M059J (cell line): ENCODE measurements at places on chromosomes 6 and 20.

GRCh38 chr6:15400572-15401004, 154.7 kb downstream of the JARID2 start:
- DNase-seq, result no peak

DNA sequence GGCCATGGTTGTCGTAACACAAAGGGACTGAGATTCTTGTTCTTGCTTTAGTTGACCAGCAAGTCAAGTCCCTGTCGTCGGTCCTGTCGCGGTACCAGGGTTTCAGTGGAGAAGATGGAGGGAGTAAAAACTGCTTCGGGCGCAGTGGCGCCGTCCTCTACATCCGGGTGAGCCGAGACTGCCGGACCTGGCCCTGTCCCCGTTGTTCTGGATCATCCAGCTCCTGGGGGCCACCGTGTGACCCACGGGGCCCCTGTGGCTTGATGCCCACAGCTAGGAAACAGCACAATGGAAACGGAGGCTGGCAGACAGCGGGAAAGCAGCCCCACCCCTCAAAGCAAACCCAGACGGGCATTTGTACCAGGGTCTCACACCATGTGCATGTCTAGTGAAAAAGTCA, 15.0 kb downstream of the MTG2 start:
- no peak for DNase-seq

DNA sequence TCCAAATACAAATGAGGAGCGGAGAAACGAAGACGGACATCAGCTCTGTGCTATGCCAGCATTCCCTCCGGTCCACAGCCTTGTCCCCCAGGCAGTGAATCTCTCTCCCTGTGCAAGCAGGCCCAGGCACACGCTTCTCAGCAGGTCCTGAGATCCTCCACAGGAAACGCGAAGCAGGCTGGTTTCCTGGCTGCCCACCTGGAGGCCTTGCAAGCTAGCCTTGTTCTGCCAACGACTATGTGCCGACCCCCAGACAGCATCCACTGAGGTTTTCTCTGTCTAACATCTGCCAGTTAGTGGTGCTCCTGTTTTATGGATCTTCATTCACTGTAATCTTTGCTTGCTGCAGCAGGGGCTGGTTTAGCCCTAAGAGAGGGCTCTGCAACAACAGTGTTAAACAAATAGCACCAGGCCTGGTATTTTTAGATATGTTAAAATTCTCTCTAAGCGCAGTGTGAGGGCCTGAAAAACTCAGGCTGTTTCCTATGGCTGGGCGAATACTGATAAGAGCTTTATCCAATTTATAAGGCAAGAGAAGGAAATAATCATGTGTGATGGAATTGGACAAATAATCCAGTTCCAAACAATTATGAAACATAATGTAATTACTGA, 386.0 kb upstream of the ARID1B start:
- DNase-seq, result no peak

GRCh38 chr6:82205930-82206392, 41.6 kb downstream of the IBTK start:
- DNase-seq, result peak; percentile 23

DNA sequence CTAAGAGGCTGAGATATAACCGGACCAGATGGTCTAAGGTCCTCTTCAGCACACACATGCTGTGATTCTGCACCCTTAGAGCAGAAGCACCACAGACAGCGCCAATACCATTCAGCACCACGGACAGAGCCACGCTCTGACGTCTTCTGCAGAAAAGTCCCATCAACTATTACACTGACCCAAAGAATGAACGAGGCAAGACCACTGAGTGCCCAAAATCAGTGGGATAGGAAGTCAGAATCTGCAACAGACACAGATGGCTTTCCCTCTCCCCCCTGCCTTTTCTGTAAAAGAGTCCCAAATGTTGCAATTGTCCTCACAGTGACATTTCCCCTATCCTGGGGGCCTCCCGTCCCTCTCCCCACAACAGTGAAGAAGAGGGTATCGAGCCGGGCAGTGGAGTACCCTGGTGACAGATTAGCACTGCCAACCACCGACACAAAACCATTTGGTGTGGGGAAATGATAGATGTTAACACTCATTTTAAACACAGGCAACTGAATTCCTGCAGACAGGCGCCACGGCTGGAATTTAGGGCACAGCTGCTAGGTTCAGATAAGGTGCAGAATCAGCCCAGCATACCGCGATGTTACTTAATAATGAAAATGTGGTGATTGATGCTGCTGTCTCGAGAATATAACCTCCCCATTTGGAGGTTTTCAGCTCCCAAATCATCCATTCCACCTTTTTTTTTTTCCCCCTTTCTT, 66.6 kb upstream of the CTNNBL1 start:
- peak; percentile 61 for DNase-seq

- DNase-seq, result no peak
These were observed 259.1 kb downstream of the ARID1B start for GRCh38 chr6:157036245-157036711.

DNA sequence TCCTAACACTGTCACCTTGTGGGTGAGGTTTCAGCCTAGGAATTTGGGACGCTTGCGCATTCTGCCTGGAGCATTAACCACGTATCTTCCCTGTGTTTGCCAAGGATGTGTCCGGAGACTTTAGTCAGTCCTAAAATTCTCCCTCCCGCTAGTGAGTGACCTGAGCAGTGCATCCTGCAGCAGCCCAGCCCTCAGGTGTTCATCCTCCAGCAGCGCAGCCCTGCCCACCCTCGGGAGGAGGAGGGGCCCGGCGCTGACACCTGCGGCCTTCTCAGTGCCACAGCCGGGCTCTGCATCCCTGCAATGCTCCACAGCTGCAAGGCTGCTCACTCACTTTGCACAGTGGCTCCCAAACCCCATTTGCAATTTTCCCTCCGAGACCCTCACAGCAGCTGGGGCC, 79.5 kb downstream of the ERMARD start:
- DNase-seq, result no peak

GRCh38 chr6:43481075-43481474, 3.7 kb downstream of the TJAP1 start:
- DNase-seq, result no peak

DNA sequence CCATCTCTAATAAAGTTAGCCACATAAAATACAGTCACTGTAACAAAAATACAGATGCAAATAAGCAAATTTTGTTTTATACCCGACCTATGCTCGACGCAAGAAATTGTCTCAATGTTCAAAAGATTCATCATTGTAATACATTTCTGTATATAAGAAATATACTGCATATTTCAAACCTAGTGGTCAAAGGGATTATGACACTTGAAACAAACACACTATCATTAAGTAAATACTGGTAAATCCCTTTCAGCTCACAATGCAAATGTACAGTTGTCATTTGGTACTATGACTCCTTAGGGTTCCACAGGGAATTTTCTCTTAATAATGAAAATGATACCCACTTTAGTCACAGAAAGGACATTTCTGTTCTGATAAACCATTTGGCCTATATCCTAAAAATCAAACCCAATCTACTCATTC, 2.2 kb downstream of the HIVEP2 start:
- DNase-seq, result peak; percentile 60

DNA sequence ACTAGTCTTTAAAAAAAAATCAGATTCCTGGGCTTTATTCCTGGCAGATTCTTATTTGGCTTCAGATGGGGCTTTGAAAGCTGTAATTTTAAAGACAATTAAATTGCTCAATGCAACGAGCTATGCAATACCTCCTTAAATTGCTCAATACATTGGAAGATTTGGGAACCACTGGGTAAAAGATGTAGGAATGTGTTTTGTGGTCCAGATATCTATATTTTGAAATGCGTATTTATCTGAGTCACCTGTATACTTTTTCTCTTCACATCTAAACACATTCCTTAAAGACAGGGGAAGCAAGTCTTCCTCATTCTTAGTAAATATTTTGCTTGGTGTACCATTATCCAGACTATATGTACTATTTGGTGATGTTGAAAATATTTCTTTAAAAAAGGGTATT, 29.6 kb upstream of the MAP7 start:
- DNase-seq, result no peak

- DNase-seq, result peak; percentile 50
These were observed 277.5 kb downstream of the UST start for GRCh38 chr6:149024361-149024760.

- DNase-seq, result no peak
These were observed 80.3 kb downstream of the TBC1D7 start for GRCh38 chr6:13248053-13248452.

- no peak for DNase-seq
These were observed 7.5 kb downstream of the TRIM39 start for GRCh38 chr6:30334075-30334783.

DNA sequence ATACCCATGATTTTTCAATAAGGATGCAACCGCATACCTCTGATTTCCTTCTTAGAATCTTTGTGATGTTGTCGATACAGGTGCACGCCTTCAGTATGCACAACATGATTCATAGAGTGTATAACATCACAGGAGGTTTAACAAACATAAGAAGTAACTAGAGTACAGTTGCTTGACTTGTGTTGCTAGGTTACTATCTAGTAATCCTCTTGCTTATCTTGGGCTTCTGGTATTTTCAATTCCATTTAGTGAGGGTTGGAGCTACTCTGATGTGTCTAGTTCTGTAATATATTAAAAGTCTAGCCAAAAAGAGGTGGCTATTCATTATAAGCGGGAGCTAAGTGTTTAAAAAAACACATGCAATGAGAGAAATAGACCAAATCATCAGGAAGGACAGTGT, 85.5 kb upstream of the TENT5A start:
- DNase-seq, result peak; percentile 62

DNA sequence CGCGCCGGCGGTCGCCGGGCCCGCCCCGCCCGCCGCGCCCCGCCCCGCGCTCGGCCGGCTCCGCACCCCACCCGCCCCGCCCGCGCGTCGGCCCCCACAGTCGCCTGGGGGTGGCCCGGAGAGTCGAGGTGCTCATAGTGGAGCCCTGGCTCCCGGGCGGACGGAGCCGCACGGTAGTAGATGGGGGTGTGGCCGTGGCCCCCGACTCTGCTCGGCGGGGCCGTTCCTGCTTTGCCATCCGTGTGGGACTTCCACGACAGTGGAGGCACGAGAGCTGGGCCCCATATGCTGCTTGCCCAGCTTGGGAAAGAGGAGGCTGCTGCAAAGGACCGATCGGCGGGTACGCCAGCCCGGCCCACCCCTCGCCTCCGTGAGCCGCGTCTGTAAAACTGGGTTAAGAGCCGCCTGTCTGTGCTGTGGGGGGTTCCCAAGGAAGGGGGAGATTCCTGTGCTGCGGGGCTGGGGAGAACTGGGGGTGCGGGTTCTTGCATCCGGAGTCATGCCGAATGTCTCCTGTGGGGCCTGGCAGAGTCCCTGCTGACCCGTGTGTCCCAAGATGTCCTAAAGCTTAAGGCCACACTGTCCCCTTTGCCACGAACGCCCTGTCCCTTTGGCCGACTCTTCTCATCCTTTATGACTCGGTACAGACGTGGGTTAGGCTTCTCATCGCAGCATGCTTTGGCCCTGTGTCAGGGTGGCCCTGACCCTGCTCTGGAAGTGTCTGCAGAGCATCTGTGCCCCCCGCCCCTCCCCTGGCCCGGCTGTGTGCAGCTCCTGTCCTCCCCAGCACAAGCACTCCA, at the start of gene OPRL1:
Gene OPRL1, plus strand, starts transcription at position 70 of the 800 bp plus-strand sequence. CDS start 12,639 bp downstream, outside the sequence.
- DNase-seq, result no peak

GRCh38 chr6:131024565-131024964, 38.5 kb downstream of the EPB41L2 start:
- no peak for DNase-seq

- no peak for DNase-seq
These were observed 93.4 kb downstream of the PTPRT start for GRCh38 chr20:43096126-43096930.

- DNase-seq, result peak; percentile 50
These were observed 608 bp upstream of the EIF2S2 start for GRCh38 chr20:34112600-34113101.

- DNase-seq, result peak; percentile 61
These were observed 15.8 kb upstream of the ENPP5 start for GRCh38 chr6:46186583-46186982.

DNA sequence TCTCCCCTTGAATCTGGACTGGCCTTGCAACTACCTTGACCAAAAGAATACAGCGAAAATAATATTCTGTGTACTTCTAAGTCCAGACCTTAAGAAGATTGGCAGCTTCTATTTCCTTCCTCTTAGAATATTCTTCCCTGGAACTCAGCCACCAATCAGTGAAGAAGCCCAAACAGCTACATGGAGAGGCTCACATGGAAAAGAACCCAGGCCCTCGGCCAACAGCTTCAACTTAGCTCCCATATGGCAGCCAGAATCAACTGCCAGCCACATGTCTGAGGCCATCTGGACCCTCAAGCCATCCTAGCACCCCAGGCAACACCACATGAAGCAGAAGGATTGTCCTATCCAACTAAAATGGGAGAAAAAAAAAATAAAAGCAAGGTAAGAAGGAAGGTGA, 178.8 kb downstream of the IBTK start:
- DNase-seq, result no peak

- no peak for DNase-seq
These were observed 62.4 kb upstream of the THBS2 start for GRCh38 chr6:169315830-169316614.

- no peak for DNase-seq
These were observed 69.0 kb downstream of the DTNBP1 start for GRCh38 chr6:15593798-15594197.

DNA sequence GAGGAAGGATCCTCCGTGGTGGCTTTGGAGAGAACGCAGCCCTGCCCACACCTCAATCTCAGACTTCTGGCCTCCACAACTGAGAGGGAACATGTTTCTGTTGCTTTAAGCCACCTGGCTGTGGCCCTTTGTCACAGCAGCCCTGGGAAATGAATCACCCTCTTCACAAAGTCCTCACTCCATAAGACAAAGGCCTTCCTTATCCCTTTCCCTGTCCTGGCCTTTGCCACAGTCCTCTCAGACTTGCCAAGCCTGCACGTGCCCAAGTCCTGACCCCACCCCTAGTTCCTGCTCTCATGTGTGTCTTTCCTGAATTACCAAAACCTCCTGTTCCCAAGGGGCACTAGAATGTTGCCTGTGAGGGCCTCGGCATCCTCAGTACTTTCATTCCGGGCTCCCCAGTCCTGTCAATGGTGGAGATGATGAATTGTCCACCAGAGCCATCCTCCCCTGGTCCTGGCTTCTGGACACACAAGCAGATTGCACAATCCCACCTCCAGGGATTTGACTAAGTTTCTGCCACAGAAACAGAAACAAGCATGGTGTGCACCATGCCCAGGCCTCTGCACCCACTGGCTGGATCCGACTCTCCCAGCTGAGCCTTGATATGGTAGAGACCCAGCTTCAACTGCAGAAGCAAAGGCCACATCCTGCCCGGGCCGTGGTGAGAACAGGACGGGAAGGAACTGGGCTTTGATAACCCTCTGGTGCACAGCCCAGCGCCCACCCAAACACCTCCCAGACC, 232.6 kb upstream of the PDE10A start:
- DNase-seq, result no peak
